NCI-H187 (cell line): ENCODE measurements at places on chromosomes 4 and X.

DNA sequence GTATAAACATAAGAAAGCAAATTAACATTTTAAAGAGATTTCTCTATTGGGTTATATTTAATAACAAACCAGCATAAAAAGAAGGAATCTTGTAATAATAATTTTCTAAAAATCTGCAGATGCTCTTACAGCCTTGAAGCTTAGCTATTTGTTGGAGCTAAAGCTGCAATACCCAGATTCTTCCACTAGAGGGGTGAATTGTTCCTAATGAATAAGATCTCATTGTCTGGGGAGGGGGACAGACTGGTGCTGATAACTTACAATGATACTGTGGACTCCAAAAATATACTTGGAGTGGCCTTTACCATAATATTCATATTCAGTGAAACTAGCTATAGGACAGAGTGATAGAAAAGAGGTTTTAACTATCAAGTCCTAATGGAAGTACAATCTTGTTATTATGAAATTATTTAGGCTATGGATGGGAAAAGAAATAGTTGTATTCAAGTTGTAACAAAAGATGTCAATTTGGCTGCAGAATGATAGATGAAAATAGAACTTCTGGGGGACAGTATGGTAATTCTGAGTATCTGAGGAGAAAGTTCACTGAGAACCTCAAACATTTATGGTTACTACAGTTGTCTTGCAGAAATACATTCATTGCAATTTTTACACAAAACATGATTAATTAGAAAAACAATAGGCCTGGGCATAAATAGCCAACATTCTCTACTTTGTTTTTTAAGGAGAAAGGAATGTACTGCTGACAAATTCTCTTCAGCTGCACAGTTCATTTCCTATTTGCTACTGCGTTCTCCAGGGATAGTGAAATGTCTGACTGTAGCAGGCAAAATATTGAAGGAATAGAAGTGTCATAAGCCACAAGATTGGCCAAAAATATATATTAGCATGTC lies 443.3 kb downstream of the GBA3 start:
- DNase-seq = peak; percentile 13

DNA sequence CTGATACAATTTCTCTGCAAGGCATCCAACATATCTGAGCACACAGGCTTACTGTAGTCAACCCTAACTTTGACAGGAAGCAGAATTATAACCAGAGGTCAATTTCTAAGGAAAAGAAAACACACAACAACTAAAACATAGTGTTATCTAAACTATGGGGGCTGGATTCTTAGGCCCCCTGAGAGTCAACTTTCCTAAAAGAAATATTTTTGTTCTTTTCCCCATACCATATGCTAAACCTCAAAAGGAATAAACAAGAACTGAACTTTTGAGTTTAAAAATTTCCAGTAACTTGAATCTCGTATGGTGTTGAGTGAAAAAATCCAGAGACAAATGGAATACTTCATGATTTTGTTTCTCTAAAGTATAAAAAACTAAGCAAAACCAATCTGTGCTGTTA lies 42.9 kb downstream of the ATXN3L start:
- DNase-seq = no peak

DNA sequence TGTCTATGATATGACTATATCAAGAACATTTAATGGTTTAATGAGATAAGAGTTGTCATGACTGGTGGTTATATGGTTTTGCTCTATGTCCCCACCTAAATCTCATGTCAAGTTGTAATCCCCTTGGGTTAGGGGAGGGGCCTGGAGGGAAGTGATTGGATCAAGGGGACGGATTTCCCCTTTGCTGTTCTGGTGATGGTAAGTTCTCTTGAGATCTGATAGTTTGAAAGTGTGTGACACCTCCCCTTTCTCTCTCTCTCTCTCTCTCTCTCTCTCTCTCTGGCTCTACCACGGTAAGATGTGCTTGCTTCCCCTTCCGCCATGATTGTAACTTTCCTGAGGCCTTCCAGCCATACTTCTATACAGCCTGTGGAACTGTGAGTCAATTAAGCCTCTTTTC lies 803.4 kb downstream of the TRIML1 start:
- no peak for DNase-seq

DNA sequence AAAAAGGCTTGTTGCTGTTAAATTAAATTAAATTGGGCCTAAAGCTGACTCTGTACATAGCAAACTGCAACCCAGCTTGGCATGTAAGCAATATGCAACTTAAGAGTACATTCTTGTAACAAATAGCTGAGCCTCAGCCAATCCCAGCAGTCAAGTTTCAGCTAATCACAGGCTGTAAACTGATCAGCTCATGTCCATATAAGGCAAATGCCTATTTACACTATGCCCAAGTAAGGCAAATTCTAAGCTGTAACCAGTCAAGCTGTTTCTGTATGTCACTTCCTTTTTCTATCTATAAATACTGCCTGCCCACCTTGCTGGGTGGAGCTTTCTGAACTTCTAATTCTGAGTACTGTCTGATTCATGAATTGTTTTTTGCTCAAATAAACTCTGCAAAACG lies 429.1 kb upstream of the FTHL17 start:
- DNase-seq = no peak

DNA sequence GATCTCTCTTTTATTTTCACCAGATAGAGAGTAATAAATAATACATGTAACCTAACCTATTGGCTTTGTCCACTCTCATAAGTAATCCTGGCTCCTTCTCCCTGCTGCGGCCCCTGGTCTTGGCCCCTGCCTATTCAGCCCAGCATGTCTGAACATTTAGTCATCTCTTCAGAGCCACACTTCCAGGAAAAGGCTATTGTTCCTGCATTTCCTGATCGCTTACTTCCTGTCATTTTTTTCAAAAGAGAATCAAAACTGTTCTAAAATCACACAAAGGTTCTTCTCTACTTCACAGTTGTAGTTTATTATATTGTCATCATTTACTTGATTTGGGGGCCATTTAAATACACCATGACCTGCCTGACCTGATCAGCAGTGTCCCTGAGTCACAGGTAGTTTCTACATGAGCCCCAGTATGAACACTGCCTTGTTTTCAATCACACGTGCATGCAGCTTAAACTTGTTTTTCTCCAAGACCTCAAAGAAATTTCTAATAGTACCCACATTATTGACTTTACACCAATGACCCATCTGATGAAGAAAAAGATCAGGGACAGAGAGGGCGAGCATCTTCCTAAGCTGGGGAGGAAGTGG lies 47.4 kb upstream of the KDR start:
- no peak for DNase-seq

GRCh38 chr4:48844843-48845242 lies 14.0 kb downstream of the OCIAD1 start:
- DNase-seq = no peak

- no peak for DNase-seq
These were observed 2.0 kb downstream of the ATP6AP1 start for GRCh38 chrX:154430479-154430878.

DNA sequence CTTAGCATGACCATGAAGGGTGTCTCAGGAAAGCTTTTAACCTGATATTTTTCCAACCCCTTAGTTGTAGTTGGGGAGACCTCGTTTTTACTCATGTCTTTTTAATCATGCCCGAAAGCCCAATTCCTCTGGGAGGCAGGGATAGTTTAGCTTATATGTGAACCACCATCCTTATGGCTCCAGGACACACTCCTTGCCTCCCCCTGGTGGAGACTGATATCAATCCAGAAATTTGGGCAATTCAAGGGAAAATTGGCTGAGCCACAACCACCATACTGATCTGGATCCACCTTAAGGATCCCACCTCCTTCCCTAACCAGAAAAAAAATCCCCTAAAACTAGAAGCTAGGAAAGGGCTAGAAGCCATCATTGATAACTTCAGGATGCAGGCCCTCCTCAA lies 13.4 kb upstream of the COL25A1 start:
- DNase-seq = no peak

DNA sequence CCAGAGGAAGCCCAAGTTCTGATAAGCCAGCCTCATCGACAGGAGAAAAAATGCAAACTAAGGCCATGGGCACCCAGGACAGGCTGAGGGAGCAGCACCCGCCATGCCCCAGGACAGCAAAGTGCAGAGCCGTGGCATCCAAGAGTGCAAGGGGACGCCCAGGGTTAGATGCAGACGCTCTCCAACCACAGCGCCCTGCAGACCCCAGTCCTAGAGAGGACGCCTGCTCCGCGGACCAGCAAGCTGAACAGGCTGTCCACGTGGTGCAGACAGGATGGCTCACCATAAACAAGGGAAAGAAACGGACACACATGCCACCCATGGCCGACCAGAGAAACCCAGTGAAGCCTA lies 32.6 kb downstream of the GAK start:
- no peak for DNase-seq

- DNase-seq = no peak
These were observed 22.3 kb downstream of the TMEM31 start for GRCh38 chrX:103733017-103733416.

DNA sequence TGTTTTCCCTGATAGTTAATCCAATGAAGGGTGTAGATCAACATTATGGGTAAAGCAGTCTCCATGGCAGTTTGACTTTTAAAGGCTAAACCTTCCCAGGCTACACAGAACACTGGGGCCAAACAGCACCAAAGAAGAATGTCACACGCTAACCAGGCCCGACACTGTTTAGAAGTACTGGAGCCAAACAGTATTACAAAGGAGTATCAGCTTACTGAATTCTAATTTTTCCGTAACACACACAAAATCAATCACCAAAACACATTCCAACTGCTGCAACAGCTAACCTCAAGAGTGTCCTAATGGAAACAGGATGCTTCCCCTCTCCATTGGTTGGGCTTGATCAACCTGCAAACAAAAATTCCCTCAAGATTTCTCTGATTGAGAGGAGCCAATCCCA lies 783.5 kb downstream of the PCDH18 start:
- no peak for DNase-seq

GRCh38 chr4:26028793-26029567 lies 115.0 kb downstream of the SMIM20 start:
- no peak for DNase-seq

GRCh38 chrX:138986866-138987265 lies 275.3 kb upstream of the FGF13 start:
- no peak for DNase-seq

DNA sequence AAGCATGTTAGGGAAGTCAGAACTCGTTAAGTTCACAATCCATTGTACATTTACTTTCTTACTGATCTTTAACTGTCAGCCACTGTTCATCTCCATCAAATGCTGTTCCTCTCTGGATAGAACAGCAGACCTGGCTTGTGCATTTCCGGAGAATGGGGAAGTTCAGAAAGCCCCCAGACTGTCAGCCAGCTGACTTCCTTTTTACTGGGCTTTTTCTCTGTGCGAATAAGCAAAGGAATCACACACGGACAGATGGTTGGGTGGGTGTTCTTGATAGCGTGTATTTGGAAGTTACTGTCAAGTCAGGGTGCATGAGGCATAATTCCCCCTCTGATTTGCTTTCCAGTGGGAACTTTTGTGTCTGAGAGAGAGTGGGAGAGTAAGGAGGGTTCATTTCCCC lies 56.8 kb downstream of the TSPAN7 start:
- DNase-seq = no peak

DNA sequence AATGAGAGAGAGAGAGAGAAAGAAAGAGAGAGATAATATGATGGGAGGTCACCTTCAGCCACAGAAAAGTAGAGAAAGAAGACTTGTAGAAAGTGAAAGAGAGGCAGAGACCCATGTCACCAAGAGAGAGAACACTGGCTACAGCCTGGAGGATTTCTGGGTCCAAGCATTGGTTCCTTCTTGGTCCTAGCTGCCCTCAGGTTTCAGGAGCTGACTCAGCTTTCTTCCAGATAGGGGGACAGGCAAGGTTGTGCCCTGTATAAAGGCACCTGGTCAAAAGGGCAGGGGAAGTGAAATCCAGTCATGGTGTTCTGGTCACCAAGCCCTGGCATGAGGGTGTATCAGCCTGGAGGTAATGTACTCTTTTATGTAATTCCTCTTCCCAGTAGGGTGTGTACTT lies 47.5 kb upstream of the XK start:
- no peak for DNase-seq

DNA sequence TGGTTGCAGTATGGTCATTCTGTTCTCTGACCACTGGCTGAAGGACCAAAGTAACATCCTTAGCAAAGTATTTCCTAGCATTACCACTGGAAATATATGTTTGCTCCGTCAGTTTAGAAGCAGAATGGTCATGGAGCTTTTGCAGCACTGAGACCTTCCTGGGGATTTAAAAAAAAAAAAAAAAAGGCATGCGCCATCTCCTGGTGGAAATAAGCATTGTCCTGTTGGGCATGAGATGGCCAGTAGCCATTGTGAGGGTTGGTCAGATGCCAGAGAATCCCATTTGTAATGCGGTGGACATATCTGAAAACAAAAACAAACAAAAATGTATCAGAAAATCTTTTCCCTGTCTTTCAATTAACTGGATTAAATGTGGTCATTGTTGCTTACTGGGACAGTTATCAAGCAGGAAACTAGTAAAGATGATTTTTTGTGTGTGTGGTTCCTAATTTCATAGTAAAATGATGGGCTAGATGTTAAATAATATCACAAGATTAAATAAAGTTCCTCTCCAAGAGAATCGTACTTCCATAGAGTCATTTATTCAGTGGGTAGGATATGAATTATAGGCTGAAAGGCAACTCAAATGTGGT lies 139.6 kb downstream of the SOWAHB start:
- DNase-seq = no peak
